Colonic mucosa (tissue), 4 donors: ENCODE measurements at places on chromosomes 6 and 20. TPM values are rescaled to one million over a fixed set of nuclear protein-coding genes. Genes with fewer than 3 reads are reported as not detected.

Gene DNMT3B
- 3.3 TPM for total RNA-seq

DNA sequence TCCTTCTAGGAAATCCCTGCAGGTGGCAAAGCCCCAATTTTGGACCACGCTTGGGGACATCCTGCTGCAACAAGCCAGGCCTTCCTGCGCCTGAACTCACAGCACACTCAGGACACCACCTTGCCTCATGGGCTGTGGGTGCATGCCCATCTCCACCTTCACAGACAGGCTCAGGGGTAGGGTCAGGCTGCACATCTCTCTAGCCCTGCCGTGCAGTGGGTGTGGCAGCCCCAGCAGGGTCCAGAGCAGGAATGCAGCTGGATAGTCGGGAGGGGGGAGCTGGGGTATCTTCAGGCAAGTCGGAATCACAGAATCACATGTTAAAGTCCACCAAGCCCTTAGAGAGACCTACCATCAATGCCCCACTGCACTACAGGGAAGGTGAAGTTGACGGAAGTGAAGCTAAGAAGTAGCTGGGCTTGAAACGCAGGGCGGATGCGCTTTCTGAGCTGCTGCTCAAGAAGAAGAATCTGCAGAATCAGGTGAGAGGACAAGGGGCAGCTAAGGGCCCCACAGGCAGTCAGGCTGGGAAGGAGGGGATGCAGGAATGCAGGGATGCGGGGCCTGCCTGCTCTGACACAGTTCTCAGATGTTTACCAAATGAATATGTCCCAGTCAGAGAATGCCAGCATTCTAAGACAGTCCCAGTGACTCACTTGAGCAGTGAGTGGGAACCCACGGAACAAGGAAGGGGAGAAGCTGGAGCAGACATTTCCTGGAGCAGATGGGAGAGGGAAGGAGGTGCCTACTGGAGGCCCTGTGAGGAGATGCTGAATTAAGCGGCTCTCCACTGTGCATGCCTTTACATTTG lies 11.3 kb downstream of the SERPINB6 start:
- DNase-seq, result no peak

DNA sequence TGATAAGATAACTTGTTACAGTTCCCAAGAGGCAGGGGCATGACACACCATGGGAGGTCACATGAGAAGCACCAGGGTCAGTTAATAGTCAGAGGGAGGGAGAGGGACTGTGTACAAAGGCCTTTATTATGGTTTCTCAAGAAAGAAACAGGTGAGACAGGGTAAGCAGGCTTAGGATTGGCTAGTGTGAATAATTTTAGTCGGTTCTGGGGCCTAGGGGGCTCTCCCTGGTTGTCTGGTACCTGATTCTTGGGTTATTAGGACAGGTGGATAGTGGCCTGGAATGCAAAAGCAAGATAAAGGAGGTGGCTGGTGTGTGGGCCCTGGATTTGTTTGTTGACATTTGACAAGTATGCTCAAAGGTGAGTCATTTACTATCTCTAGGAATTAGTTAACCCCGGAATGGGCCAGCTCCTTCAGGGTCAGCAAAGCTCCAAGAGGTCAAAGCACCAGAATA lies 49.4 kb upstream of the MCUR1 start:
- no peak for DNase-seq

- peak; percentile 47 for DNase-seq
Measured at GRCh38 chr20:23225407-23226060, 125.1 kb upstream of the NXT1 start.

DNA sequence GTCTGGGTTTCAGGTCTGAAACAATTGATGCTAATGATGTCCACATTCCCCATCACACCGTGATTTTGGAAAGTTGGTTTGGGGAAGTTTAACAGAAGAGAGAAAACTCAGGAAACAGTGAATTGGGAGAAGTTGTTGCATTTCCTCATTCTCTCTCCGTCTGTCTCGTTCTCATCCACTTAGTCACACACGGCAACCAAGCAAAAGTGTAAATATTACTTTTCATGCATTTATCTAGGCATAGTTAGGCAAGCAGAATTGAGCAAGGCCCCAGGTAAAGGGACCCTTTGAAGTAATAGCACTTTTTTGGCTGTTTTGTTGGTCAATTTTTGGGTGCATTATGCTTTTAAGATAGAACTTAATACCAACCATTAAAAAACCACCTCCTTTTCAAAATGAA lies 137.0 kb upstream of the SULF2 start:
- no peak for DNase-seq

DNA sequence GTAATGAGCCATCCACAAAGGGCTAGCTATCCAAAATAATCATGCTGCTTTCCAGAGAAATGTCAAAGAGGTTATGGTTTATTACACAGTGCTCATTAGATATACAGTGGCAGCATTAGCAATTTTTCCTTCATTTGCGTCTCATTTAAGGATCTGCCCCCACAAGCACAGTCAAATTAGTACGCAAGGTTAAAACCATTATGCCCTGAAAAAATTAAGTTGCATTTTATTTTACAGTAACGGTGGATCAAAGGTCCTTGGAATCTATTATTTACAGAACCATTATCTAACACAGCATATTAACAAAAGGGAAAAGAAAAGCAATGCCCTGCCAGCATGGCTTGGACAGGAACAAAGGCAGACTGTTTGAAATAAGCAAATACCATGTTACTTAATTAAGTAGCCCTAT lies 144.8 kb downstream of the PDSS2 start:
- no peak for DNase-seq

GRCh38 chr6:41884957-41885356 lies 10.2 kb downstream of the USP49 start:
- DNase-seq, result no peak

DNA sequence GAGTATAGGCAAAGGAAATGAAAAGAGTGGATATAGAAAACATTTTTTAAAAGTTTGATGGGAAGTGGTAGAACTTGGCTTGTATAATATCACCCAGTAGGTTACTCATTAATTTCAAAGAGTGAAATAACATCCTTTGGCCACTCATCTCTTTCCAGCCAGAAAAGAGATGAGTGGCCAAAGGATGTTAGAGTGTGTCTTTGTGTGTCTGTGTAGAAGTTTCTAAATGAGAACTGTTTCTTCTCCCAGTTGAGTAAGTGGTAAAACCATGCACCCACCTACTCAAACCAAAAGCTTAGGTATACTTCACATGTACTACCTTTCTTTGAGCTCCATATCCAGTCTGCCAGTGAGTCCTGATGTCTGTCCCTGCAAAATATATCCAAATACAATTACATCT lies 47.7 kb upstream of the TMEM244 start:
- DNase-seq, result no peak

DNA sequence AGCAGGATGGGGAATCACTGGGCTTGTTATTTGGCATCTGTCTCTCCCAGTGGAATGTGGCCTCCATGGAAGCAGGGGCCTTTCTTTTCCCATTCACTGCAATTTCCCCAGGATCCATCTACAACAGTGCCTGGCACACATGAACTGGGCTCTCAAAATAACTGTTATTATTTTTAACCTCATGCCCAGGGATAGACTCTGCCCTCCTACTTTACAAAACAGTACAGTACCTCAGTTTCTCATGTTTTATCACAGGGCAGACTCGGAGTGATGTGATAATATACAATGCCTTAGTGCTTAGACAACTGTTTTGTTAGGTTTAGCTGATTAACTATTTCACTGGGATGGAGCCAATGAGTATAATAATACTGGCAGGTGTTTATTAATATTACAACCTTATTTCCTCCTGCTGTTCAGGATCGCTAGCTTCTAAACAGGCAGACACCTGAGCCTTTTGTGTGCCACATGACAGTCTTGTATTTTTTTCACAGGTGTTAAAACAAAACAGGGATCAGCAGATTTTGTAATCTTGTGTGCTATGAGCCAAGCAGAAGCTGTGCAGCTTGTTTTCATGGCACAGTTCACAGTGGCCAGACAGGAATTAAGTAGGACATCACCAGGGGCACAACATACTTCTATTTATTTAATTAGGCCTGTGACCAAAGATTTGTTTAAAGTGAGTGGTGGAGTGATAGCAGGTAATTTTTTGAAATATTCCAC lies 157.7 kb upstream of the EYA4 start:
- no peak for DNase-seq

- peak; percentile 90 for DNase-seq
Measured at GRCh38 chr6:3231247-3232016, 4.0 kb upstream of the TUBB2B start.

Gene SCUBE3
- 0.20 TPM for total RNA-seq

- no peak for DNase-seq
Measured at GRCh38 chr20:17343656-17344452, 117.0 kb downstream of the PCSK2 start.

DNA sequence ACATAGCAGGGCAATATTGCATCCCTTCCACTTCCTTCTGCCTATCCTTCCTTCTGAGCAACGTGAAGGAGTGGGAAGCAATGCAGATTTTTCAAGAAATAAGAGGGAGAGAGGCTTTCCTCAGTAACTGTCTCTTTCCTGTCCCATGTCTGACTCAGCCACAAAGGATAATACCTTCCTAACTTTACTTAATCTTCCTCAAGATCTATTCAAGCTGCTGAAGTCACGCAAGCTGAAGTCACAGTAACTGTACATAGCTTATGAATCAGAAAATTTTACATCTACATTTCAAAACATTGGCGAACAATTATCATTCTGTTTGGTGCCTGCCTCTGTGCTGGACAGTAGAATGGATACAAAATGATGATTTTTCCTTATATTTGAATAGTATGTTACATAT lies 86.4 kb upstream of the POU3F2 start:
- no peak for DNase-seq

DNA sequence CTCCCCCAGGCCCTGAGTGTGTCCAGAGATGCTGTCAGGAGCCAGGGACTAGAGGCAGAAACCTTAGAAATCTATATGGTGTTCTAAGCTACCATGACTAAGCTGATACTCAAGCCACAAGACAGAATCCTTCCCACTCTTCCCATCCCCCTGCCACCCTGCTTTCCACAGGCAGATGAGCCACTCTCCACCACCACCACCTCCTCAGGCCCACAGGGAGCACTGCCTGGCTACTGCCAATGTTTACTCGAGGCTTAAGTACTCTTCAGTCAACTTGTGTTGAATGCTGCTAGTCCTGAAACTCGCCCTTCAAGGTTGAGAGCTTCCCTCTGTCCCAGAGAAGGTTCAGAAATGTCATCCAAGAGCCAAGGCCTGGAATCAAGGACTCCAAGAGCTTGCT lies 56.2 kb downstream of the CENPW start:
- no peak for DNase-seq

Gene CST4
- total RNA-seq, result not detected

DNA sequence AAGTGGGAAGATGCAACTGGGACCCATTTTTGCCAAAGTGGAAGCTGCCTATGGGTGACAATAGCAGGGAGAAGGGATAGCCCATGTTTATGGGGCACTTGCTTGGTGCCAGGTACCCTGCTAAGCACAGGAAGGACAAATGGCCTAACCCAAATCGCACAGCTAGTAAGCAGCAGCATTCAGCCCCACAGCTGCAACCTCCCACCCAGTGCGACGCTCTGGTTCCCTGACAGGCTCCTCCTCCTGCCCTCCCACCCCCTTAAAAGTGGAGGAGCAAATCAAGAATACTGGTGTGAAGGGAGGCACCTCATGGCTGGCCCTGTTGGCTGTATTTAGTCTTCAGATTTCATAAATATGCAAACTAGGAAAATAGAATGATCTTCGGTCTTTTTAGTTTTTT lies 76.2 kb downstream of the RIN2 start:
- no peak for DNase-seq

GRCh38 chr20:62795023-62795761 lies 1.1 kb upstream of the MRGBP start:
- DNase-seq, result peak; percentile 64

DNA sequence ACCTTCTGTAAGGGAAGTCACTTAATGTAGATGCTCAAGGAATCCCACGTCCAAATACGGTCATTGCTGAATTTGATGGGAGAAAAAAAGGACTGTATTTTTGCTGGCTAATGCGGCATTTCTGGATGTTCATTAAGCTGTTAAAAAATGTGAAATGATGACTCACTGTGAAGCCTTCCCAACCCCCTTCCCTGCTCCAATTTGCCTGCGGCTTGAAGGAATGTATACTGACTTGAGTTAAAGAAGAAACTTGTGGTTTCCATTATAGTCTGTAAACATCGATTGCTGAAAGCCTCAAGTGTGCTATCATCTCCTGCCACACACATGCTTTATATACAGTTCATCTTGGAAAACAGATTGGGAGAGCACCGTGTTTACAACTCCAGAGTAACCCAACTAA lies 249.1 kb upstream of the JAG1 start:
- DNase-seq, result no peak

DNA sequence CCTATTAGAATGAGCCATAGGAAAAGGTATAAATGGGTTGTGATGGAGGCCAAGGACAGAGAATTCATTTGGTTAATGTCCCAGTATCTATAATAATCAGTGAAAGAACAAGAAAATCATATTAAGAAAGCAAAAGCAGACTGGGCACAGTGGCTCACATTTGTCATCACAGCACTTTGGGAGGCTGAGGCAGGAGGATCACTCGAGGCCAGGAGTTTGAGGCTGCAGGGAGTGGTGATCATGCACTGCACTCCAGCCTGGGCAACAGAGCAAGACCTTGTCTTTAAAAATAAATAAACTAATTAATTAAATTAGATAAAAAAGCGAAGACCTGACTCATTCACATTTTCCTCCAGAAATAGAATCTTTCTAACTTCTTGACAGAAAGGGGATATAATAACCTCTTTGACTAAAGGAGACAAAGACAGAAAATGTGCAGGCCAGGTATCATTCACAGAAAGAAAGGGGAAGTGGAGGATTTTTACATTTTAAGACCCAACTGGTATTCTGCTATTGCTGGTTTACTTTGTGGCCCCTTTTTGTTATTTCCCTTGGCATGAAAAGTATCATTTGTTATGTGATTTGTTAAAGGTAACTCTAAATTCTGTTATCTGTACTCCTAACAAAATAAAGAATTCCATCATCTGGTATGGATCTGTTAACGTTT lies 31.9 kb upstream of the MAPK13 start:
- DNase-seq, result no peak

Gene NUP153
- total RNA-seq, result 29.8 TPM

DNA sequence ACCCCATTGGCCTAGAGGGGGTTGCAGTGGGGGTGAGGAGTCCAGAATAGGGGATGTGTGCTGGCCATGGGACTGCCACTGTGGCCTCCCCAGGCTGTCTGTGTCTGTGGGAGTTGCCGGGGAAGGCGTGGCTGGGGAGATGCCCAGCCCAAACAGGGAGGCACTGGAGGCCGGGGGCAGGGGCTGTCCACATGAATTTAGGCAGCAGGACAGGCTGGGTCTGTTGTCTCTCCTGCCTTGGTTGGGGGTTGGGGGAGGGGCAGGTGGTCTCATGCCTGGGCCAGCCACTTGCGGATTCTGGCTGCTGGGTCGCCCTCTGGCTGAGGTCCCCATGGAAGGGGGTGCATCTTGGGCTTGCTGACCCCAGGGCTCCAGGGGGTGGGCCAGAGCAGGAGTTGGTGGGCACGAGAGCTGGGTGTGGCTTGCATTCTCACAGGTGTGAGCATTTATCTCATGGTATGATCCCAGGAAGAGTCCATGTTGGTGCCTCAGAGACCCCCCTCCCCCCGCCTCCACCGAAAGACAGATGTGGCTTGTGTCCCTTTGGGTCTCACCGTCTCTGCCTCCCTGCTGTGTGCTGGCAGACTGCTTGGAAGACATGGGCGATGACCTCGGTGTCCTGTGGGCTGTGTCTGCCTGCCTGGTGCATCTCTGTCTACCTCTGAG lies 4.0 kb downstream of the SOX18 start:
- no peak for DNase-seq

Gene GHRH
- total RNA-seq, result not detected

Gene PARD6B
- 35.6 TPM for total RNA-seq

GRCh38 chr6:40138273-40138720 lies 204.0 kb upstream of the MOCS1 start:
- DNase-seq, result peak; percentile 66
